ENCODE measurements at places on chromosomes 1 and 21.

- no peak for DNase-seq
These were observed 120.6 kb downstream of the FCRL5 start for GRCh38 chr1:157431751-157432150.

DNA sequence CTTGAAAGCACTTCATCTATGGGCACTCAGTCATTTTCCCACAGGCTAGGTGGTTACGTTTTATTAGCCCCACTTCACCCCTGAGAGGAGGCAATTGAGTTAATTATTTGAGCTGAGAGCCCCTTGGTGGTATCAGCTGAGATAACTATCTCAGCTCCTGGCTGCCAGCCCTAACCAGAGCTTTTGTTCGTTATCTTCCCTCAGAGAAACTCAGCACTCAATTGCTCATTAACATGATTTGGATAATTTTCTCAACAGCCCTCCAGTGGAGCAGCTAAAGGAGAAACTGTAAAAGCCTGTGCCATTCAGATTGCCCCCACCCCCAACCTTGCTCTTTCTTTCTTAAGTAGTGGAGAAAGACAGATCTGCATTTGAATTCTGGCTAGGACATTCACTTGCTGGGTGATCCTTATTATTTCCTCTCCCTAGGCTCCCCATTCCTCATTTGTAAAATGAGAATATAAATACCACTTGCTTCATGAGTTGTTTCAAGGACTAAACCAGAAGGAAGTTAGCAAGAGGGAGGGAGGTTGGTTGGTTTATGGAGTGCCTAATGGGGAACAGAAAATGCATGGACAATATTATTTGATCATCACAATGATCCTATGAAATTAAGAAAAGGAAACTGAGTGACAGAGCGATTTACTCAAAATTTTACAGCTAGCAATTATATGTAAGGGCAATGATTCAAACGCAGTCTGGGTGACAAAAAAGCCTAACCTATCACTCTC lies 218.7 kb upstream of the FGGY start:
- no peak for DNase-seq

GRCh38 chr1:221284028-221284427 lies 404.8 kb downstream of the HLX start:
- no peak for DNase-seq

DNA sequence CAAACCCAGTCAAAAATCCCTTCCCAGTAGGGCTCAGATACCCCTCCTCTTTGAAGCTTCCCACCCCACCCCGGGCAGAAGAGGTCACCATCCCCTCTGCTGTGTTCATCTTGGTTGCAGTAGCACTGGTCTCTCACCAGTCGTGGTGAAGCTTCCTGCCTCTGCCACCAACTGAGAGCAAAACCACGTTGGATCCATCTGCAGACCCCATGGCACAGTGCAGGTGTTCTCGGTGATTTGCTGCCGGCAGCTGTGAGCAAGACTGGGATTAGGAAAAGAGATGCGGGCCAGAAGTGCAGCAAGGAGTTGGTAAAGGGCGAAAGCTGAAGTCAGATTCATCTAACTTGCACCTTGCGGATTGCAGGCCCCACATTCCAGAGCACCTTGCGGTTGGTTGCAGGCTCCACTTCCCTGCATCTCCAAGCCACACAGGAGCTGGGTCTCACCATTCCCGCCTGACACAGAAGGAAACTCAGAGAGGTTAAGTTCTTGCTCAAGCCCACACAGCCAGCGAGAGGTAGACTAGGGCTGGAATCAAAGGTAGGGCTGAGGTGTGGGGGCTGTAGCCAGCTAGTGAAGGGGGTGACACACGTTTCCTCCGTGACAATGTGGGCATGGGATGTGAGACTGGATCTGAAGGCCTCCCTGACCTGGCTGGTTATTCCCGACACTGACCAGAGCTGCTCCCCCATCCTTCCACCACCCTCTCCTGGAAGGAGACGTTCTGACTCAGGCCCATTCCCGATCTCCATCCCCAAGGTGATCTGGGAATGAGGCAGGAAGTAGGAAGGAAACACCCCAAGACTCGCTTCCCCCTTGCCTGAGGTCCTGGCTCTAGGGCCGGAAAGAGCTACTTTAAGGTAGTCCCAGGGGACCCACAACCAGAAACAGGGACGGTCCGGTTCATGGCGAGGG lies 3.3 kb upstream of the FAM110D start:
- DNase-seq = no peak

GRCh38 chr1:1075148-1075935 lies 1.2 kb upstream of the RNF223 start:
- DNase-seq = peak; percentile 16

GRCh38 chr1:71559880-71560279 lies 479.0 kb upstream of the ZRANB2 start:
- DNase-seq = no peak

- no peak for DNase-seq
These were observed 33.4 kb upstream of the NTPCR start for GRCh38 chr1:232917053-232917452.

GRCh38 chr1:151984313-151984956 lies 9.2 kb downstream of the S100A10 start:
- no peak for DNase-seq

- DNase-seq = no peak
These were observed 18.9 kb downstream of the ACP6 start for GRCh38 chr1:147651466-147651865.
